ENCODE measurements at places on chromosomes 3 and 15.
A peak's percentile ranks its signal among the peaks of the same experiment; 100 is the strongest.

DNA sequence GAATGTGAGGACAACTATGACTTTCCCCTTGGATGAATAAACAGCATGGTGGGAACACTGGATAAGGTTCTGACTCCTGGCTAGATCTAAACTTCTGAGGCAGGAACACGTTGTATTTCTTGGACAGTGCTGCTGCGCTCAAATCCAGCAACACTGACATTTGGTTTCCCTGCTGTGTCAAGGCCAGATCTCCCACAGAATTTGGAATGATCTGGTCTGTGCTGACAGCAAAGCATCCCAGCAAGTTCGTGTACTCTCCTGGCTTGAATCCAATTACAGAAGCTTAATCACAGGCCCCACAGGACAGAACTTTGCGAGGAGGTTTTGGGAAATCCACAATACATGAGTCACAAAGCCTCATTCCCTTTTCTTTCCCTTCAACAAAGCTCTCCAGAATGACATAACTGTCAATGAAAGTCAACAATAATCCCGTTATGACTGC, 92.5 kb downstream of the ADAMTS9 start:
- peak; percentile 97 for DNase-seq

DNA sequence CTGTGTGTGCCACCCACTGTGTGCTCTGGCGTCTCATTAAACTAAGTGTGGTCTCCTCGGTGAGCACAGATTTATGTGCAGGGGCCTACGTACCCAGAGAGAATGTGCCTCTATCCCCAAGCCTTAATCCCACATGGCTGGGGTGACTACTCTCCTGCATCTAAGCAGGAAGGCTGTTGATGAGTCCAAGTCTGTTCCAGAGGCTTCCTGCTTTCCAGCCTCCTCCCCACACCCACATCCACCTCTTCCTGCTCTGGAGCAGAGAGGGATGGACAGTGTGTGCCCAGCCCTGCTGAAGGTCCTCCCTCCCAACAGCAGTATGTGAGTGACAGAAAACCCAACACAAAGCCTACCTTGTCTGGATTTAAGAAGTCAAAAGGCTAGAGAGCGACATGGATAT, 38.8 kb upstream of the BCL2L10 start:
- DNase-seq: no peak

- DNase-seq: no peak
Measured at GRCh38 chr3:131812433-131812832, 222.4 kb downstream of the CPNE4 start.

DNA sequence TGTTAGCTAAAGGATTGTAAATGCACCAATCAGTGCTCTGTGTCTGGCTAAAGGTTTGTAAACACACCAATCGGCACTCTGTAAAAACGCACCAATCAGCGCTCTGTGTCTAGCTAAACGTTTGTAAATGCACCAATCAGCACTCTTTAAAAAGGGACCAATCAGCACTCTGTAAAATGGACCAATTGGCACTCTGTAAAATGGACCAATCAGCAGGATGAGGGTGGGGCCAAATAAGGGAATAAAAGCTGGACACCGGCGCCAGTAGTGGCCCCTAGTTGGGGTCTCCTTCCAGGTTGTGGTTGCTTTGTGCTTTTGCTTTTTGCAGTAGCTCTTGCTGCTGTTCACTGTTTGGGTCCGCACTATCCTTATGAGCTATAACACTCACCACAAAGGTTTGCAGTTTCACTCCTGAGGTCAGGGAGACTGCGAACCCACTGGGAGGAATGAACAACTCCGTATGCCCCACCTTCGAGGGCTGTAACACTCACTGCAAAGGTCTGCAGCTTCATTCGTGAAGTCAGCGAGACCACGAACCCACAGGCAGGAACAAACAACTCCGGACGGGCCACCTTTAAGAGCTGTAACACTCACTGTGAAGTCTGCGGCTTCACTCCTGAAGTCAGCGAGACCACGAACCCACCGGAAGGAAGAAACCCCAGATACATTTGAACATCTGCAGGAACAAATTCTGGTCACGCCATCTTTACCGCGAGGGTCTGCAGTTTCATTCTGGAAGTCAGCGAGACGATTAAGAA, 1.1 kb upstream of the SUCLG2 start:
- no peak for DNase-seq

- no peak for DNase-seq
Measured at GRCh38 chr3:149363053-149363452, 14.4 kb downstream of the TM4SF1 start.

GRCh38 chr3:105505170-105505569, 138.5 kb downstream of the ALCAM start:
- no peak for DNase-seq

DNA sequence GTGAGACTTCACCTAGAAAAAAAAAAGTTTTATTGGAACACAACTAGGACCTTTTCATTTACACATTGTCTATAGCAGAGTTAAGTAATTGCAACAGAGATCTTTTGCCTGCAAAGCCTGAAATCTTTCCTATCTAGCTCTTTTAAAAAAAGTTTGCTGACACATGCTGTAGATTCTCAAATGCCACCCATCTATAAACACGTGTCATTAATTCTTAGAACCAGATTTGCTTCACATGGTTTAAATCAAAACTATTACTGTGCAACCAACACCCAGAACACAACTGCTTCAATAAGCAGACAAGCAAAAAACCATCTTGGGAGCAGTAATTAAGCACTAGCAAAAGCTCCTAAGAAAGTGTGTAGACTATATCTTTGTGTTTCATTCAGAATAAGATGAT, 55.0 kb downstream of the OXSM start:
- DNase-seq: no peak

GRCh38 chr3:25633919-25634318, 30.8 kb downstream of the TOP2B start:
- DNase-seq: no peak

DNA sequence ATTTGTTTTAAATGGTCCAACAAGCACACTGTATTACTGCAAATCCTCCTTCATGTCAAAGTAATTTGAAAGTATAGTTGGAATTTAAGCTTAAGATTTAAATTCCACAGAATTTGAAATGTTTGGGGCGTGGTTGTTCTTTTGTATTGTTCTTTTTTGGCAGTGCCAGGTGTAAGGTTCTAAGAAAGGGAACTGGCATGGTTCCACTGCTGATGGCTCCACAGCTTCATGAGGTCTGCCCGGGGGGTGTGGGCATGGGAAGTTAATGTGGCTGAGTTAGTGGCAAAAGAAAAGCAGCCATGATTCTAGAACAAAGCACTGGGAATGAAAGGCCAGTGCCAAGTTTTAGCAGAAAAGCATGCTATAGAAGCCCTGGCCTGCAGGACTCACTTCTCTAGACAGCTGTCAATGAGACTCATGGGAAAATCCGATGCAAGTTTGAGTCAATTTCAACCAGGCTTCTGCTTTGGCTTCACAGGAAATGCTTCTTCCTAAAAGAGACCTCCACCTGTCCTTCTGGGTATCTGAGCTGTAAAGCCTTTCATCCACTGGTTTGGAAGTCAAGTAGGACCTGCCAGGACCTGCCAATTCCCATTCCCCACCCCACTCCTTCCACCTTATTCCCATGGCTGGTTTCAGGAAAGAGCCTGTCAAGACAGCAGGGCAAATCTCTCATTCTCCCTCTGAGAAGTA, 18.9 kb downstream of the CDCP1 start:
- DNase-seq: no peak
